CD4-positive, CD25-positive, alpha-beta regulatory T cell (primary cell): ENCODE measurements at places on chromosomes 2 and 18. TPM values are rescaled to one million over a fixed set of nuclear protein-coding genes. Genes with fewer than 3 reads are reported as not detected.

Gene VWC2L
- polyA plus RNA-seq = not detected

Gene ANKRD53
- polyA plus RNA-seq = not detected

Gene ALLC
- polyA plus RNA-seq = not detected

Gene ANKRD23
- polyA plus RNA-seq = 1.1 TPM

Gene GATA6
- not detected for polyA plus RNA-seq

Gene SLC35G4
- polyA plus RNA-seq = not detected

Gene SP140
- 23.7 TPM for polyA plus RNA-seq

Gene IL18RAP
- polyA plus RNA-seq = not detected

Gene IL1RN
- not detected for polyA plus RNA-seq

Gene HOXD3
- not detected for polyA plus RNA-seq

Gene ERBB4
- polyA plus RNA-seq = not detected

Gene AGFG1
- 24.7 TPM for polyA plus RNA-seq

GRCh38 chr2:175599966-175600831, 401.9 kb downstream of the LNPK start:
- DNase-seq = no peak

- no peak for DNase-seq
Observed at GRCh38 chr2:199019898-199020507, 437.7 kb downstream of the SATB2 start.

GRCh38 chr2:101613056-101613704, 84.3 kb upstream of the MAP4K4 start:
- no peak for DNase-seq

GRCh38 chr2:177413703-177414102, 21.1 kb downstream of the AGPS start:
- no peak for DNase-seq

DNA sequence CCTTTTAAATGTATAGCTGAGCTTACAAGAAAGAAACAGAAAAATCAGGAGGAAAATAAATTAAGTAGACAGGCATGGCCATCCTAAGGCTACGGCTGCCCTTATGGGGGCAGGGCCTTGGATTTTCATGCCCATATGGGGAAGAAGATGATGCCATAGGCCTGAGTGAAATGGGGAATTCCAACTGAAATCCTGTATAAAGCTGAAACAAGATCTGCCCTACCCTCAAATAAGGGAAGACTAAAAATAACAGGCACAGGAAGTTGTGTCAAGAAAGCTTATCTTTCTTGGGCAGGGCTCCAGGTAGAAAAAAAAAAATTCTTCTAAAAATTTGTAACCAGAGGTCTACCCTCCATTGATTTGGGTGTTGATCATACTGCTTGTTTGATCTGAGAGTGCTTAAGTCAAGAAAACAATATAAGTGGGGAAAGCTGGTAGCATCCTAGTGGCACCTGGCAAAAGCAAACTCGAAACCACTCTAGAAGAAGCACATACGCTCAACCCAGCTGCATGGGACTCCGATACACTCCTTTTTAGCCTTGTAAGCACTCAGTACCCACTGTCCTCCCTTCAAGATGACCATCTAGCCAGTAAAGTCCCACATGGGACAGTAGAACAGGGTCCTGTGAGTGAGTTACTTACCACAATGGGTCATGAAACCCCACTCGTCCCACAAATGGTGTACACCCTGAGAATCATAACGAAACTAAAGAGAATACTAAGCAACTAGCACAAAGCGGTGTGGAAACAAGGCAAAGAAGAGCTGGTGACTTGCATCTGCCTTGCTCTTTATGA, 22.3 kb downstream of the DNAH7 start:
- DNase-seq = no peak

GRCh38 chr18:63917817-63918216, 10.1 kb downstream of the SERPINB10 start:
- no peak for DNase-seq

DNA sequence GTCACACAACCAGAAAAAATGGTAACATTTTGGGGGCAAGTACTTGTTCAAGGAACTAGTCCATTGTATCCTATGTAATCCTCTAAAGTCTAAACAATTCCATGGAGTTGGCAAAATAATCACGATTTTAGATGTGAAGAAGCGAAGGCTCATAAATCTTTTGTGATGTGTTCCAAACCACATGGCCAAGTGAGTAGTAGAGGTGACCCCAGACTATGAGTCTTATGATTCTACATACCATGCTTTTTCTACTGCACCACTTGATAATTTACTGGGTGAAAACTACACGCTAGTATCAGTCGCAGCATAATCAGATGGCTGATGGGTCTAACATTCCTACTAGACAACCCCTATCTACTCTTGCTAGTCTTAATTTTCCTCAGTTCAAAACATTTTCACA, 371.4 kb downstream of the OSR1 start:
- no peak for DNase-seq

GRCh38 chr2:47666332-47666731, 116.6 kb upstream of the MSH6 start:
- DNase-seq = no peak

GRCh38 chr2:124269348-124269747, 244.3 kb downstream of the CNTNAP5 start:
- DNase-seq = no peak

- no peak for DNase-seq
Observed at GRCh38 chr18:65016631-65017371, 734.0 kb upstream of the CDH7 start.

GRCh38 chr2:143117225-143117624, 12.0 kb upstream of the ARHGAP15 start:
- DNase-seq = no peak

GRCh38 chr2:198004173-198004572, 199.8 kb downstream of the PLCL1 start:
- DNase-seq = no peak

DNA sequence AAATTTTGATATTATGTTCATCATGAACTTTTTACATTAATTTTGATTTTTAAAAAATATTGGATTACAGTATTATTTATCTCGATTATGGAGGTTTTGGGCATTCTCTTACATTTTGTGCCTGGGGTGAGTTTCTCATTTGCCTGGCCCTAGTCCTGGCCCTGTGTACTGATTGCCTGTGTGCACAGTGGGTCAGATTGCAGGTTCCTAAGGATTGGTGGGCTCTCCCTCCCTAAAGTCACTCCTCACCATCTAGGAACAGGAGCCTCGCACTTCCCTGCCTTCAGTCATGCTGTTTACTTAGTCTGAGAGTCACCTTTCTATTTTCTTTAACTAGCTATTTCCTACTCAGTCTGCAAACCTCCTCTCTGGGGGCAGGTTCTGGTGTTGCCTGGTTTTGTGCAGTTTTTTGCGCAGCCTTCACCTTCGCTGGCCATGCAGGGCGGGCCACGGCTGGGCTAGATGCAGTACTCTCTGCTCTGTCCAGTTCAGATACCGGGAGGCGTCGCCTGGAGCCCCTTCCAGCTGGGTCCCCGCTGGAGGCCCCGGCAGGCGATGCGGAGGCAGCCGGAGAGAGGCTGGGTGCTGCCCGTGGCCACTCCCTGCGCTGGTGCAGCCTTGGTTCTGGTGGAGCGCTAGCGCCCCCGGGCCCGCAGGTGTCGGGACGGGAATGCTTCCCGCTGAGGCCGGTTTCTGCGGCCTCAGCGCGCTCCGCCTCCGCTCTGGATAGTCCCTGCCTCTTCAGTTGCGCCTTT, 23.3 kb upstream of the MC5R start:
- DNase-seq = peak; percentile 68

DNA sequence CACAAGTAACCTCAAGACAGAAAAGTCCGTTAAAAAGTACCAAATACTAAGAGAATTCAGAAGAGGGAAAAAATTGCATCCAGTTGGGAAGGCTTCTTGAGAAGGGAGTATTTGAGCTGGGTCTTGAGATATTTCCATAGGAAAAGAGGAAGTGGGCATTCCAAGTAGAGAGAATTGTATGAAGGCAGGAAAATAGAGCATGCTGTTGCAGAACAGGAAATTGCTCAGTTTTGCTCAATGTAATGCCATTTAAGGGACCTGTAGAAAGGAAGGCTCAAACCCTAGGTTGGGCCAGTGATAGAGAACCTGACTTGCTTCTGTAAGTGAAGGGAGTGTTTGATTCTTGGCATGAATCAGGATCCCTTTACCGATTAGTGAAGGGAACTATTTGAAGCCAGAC, 1.0 kb upstream of the ZC3H8 start:
- no peak for DNase-seq

- no peak for DNase-seq
Observed at GRCh38 chr2:171972329-171972982, 27.3 kb upstream of the METAP1D start.

DNA sequence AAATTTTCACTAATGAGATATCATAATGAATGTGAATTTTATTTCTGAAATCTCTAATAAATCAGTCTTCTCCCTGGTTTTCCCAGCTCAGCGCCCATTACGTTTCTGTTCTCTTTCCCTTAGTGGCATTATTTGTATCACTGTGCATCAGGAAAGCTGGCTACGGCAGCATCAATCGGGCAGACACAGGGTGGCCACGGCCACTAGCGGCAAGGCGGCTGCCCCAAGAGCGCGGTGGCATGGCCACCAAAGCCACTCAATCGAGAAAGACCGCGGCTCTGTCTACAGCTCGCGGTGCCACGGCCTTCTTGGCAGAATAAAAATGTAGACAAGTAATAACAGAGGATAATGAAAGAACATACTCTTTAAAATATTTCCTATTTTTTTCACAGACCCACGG, 168.0 kb downstream of the RPIA start:
- no peak for DNase-seq

DNA sequence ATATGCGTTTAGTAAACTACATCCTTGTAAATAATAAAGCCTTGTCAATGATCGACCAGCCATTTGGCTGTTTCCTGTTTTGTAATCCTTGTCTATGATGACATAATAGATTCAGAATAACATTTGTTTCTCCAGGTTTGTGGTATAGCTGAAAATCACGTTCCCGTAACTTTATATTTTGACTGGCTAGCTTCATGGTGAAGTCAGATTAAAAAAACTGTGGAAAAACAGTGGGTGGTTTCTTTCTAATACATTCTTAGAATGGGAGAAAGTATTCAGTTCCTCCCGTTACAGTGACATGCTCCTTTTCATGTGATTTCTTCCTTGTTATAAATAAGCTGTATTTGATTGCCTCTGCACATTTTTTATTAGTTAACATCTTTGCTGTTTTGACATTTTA, 366.9 kb downstream of the NYAP2 start:
- DNase-seq = no peak

GRCh38 chr18:40769786-40770185, 1185.2 kb upstream of the PIK3C3 start:
- DNase-seq = no peak

DNA sequence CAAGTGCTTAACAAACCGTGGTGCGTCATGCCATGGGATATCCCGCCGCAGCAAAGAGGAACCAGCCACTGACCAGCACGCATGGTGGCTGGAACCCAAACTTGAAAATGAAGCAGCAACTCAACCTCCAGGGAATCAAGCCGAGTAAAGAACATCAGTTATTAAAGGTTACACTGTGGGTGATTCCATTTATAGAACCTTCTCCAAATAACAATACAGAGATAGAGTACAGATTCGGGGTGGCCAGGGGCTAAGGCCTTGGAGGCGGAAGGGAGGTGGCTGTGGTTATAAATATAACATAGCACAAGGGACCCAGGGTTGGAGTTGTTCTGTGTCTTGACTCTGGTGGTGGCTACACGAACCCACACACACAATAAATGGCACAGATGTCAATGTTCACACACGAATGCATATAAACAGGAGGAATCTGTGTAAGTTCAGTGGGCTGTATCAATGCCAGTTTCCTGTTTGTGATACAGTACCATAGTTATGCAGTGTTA, 123.1 kb downstream of the EIPR1 start:
- no peak for DNase-seq

DNA sequence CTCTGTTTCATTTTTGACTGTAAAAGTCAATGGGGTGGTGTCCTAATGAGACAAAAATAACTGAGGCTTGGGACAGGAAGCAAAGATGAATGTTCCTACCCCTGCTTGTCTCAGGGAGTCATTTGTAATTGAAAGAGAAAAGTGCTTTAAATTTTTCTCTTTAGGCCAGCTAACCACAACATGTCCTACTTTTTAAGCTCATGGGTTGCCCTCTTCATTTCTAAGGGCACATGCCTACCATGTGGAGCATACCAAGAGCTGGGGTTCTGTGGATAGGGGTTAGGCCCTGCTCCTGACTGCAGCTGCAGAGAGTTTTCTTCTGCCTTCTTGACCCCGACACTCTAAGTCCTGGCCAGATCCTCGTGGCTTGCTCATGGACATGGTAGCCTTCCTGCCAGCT, 96.8 kb upstream of the ARL4C start:
- no peak for DNase-seq

GRCh38 chr2:23243073-23243659, 141.8 kb upstream of the KLHL29 start:
- DNase-seq = no peak

GRCh38 chr18:32688821-32689220, 84.0 kb downstream of the KLHL14 start:
- no peak for DNase-seq
